ENCODE measurements at places on chromosomes 4 and X. TPM values are rescaled to one million over a fixed set of nuclear protein-coding genes. Genes with fewer than 3 reads are reported as not detected.

- no peak for DNase-seq
Measured at GRCh38 chrX:40543661-40544328, 37.0 kb upstream of the ATP6AP2 start.

DNA sequence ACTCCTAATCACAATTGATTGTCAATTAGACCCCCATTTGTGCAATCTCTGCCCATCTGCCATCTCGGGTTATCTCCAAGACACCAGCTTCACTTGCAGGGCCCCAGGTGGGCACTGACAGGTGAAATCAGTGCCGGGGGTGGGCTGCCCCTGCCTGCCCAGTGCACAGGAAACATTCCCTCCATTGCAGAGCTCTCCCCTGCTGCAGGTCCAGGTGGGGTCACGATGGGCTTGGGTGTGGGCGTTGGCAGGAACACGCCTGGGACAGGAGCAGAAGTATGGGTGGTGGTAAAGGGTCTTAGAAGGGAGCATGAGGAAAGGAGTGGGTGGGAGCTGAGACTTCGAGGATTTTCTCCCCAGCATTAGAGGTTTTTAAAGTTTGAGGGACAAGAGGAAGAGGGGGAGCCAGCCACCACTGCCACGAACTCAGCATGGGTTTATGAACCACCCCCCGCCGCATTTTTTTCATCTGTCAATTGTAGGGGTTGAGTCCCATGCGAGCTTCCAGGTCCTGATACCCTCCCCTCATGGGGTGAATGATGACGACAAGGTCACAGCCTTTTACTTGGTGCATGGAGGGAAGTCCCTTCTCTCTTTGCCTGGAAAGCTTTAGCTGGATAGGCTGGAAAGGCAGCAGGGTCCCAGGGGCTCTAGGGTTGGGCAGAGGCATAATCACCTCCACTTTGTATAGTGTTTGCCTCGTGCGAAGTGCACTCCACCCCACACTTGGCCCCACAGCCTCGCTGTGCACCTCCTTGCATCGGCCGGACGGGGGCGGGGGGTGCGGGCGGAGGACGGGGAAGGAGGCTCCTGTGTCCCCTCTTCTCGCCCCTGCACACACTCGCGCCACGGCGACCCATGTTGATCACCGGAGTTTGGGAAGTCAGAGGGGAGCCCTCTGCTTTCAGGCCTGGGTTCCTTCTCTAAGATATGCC, 3.5 kb upstream of the NKX1-1 start:
- DNase-seq: no peak

- no peak for DNase-seq
Measured at GRCh38 chr4:125956276-125956675, 641.5 kb downstream of the FAT4 start.

Gene CXCL1
- total RNA-seq: not detected

DNA sequence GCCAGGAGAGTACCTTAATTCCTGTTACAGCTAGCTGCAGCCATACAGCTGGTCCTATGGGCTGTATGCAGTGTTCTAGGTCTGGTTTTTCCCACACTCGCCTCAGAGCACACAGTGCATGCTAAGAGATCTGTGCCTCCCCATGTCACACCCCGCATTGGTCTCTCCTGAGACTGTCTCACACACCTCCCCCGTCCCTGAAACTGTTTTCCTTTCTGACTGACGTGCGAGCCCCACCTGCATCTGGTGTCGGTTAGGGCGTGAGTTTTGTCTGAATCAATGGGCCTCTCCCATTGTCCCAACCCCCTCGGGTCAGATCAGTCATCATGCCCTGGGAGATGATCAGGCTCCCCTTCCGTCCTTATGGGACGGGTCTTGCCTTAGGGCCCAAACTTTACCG, 3.4 kb upstream of the UGT8 start:
- DNase-seq: no peak

Gene KIAA1210
- total RNA-seq: 0.04 TPM

- peak; percentile 23 for DNase-seq
Measured at GRCh38 chr4:55729351-55730279, 90.0 kb upstream of the EXOC1L start.

GRCh38 chr4:139987502-139987850, 166.5 kb downstream of the MAML3 start:
- DNase-seq: no peak

DNA sequence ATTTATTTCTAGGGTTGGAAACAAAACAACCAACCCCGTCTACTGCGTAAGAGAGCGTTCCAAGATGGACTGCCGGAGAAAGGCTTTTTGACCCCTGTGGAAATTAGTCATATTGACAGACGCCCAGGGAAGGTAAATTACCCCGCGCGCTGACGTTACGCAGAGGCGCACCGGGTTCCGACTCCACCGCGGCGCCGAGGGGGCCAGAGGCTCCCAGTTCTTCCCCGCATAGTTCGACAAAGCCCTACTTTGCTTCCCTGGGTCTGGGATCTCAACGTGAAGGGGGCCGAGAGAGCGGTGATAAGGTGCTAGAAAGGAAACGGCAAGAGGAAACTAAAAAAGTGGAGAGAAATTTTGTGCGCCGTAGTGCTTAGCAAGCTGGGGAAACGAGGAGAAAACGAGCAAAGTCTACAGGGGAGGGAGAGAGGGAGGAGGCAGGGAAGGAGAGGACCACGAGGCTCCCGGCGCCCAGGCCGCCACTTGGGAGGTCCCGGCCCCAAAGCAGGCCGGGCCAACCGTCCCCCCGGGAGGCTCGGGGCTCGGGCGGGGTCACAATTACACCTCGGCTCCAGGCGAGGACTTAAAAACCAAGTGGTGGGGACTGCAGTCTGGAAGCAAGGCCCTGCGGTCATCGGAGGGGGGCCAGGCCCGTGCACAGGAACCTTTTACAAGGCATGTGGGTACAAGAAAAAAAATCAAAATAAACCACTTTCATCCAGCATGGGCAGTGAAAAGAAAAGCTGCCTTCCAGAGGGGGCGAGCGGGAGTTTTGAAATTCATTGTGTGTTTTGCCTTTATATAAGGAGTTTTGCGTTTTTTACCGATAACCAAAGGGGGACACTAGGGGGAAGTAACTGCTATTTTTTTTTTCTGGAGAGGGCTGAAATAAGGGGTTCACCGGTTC, 13.2 kb downstream of the HAND2 start:
- no peak for DNase-seq

GRCh38 chr4:107279733-107280132, 243.6 kb upstream of the DKK2 start:
- peak; percentile 29 for DNase-seq

GRCh38 chr4:76957004-76957738, 7.6 kb downstream of the SEPTIN11 start:
- no peak for DNase-seq

GRCh38 chrX:101749436-101749835, 89.8 kb upstream of the ARMCX2 start:
- peak; percentile 54 for DNase-seq

GRCh38 chr4:157722146-157722545, 450.7 kb downstream of the GASK1B start:
- DNase-seq: no peak

Gene SPANXN4
- total RNA-seq: not detected

- peak; percentile 42 for DNase-seq
Measured at GRCh38 chr4:8409264-8410065, 31.1 kb downstream of the ACOX3 start.

DNA sequence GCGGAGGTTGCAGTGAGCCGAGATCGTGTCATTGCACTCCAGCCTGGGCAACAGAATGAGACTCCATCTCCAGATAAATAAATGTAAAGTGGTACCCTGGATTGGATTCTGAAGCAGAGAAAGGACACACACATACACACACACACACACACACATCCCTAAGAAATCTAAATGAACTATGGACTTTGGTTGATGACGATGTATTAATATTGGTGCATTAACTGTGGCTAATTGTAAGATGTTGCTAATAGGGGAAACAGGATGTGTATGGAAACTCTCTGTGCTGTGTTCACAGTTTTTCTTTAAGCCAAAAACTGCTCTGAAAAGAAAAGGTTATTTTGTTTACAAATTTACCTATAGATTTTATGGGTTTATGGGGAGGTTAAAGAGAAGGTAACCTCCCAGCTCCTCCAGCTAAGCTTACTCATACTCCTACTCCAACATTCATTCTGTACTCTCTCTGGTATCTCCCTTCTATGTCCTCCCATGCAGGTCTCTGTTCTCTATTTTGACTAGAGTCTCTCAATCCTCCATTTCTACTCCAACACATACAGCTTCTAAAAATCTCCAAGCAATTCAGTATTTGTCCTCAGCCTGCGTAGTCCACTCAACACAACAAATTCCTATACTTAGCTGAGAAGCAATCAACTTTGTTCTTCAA, 46.5 kb upstream of the RELL1 start:
- DNase-seq: no peak

Gene KIT
- 1.2 TPM for total RNA-seq

DNA sequence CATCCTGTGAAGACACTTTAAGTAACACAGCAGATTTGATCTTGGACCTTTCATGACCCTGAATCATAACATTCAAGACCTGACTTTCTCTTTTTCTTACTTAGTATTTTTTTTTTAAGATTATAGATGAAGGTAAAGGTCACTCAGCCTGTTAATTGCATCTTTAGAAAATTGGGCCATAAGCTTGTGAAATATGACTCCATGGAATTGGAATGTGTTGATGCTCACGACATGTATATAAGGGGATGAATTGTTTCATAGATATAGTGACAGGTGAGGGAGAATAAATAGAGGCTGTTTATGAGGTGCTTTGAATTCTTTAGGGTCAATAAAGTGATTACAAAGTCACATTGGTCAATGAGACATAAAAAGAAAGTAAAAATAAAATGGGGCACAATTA, 27.7 kb upstream of the HS3ST1 start:
- DNase-seq: no peak

DNA sequence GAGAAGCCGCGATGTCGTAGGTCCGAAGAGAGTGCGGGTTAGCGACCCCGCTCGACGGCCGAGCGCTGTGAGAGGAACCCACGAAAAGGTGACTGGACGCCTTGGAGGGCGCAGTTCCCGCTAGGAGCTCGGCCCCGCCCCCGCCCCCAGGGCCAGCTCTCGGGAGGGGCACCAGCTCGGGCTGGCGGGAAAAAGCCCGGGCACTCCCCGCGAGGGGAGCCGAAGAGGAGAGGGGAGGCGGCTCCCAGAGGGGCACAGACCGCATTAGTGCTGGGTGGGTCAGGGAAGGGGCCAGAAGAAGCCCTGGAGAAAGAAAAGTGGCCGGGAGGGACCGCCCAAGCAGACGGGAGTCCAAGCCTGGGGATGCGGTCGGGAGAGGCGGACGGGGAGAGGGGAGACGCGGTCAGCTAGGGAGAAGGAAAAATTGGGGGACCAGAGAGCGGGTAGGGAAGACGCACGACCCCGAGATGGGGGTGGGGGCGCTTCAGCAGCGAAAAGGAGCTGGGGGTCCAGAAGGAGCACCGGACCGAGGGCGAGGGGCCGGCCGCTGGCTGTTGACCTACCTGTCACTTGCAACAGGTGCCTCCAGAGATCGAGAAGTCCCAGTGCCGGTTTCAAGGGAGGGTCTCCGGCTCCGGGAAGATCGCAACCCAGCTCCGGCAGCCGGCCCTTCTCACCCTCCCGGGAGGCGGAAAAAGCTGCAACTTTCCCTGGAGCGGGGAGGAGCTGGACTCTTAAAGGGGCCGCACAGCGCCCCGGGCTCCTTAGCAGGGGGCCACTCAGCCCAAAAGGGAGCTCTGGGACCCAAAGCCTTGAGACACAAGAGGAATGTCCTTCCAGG, at the start of gene SYTL4:
SYTL4 (minus strand) TSS at position 681 of the 841 bp plus-strand sequence. CDS start 30,084 bp downstream, outside the sequence.
- DNase-seq: no peak

GRCh38 chr4:123672987-123673386, 276.4 kb downstream of the SPRY1 start:
- DNase-seq: no peak

DNA sequence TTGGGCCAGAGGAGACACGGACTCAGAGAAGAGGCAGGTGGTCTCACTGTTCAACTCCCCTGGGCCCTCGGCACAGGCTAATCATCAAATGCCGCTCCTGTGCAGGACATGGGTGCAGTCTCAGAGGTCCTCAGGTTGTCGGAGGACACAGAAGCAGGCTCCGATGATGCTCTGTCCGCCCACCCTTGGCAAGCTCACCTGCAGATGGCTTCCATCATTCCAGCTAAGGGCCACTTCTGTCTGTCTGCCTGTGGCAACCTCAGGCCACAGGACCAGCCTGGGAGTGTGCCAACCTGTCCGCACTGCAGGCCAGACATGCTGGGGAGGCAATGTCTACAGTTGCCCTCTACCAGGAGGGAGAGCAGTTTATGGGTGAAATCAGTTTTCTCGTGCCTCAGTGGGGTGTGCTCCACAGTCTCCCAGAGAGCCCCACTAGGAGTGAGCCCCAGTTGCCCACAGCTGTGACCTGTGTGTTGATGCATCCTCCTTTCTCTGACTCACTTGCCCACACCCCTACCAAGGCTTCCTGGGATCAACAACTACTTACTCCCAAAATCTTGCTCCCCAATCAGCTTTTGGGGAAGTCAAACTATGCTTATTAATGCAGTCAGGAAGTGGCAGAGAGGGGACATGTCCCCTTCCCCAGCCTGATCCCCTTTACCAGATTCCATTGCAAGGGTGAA, 55.9 kb downstream of the HTRA3 start:
- DNase-seq: no peak

DNA sequence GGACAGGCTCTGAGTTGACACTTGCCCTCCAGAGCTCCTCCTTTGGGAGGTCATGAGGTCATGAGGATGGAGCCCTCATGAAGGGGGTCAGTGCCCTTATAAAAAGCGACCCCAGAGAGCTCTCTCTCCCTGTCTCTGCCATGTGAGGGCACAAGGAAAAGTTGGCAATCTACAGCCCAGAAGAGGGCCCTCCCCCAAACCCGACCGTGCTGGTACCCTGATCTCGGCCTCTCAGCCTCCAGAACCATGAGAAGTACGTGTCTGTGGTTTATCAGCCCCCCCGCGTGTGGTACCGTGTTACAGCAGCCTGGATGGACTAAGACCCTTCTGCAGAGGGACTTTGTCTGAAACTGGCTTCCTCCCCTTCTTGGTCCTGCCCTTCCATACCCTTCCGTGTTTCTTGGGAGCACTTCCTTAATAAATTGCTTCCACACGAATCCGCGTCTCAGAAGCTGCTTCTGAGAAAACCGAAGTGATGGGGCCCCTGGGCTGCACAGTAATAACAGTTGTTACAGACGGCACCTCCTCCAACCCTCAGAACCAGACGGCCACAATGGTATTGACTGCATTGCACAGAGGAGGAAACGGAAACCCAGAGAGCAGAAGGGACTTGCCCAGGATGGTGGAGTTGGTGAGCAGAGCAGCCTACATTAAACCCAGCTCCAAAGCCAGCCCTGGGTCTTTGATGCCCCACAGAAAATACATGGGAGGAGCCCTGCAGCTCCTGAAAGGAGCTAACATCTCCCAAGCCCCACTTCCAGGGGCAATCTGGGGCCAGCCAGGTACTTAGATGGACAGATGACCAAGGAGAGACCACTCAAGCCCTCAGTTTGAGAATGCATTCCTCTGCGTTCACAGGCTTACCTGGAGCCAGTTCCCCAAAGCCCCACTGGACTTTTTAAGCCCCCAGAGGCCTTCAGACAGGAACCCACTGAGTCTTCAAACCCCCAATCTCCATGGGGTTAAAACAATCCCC, 242.7 kb downstream of the BCOR start:
- DNase-seq: no peak

Gene CLGN
- total RNA-seq: 2.5 TPM

Gene AKAP4
- total RNA-seq: not detected

DNA sequence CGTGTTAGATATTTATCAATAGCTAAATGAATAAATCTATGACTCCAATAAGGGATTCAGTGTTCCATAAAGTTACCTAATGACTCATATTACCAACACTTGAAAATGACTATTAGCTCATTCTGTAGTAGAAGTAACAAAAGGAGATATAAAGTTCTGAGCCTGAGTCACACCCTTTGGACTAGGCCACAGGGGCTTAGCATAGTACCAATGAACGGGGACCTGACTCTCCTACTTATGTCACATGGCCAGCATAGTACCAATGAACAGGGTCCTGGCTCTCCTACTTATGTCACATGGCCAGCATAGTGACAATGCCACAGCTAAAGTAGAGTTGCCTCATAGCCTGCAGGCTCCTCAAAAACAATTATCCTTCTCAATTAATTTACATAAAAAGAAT, 43.7 kb downstream of the MAGEB16 start:
- DNase-seq: peak; percentile 49

All from H4 (cell line).